ENCODE measurements at places on chromosomes 13 and 19.

DNA sequence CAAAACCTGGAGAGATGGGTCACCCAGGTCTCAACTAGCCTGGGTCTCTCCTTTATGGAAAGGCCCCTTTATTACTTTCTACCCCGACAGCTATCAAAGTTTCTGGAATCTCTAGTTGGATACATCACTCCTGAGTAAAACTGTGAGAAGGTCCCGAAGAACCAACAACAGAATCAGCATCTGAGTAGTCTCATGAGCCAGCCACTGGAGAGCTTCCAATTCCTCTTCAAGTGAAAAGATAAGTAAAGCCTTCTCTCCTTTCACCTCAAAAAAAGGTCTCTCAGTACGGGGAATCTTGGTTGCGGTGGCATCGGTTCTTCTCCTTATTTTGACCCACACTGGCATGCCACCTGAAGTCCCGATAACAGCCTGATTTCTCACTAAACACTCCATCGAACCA is at the start of gene ERVV-1:
ERVV-1 (plus strand) TSS at position 301 of the 400 bp plus-strand sequence. CDS start 170 bp downstream, outside the sequence.
- no peak for DNase-seq

- peak; percentile 84 for DNase-seq
These were observed 58.3 kb upstream of the CLDN10 start for GRCh38 chr13:95494082-95494681.

GRCh38 chr13:33649212-33649878 is 168.6 kb upstream of the RFC3 start:
- DNase-seq, result peak; percentile 24

- no peak for DNase-seq
These were observed 334.8 kb upstream of the OBI1 start for GRCh38 chr13:78993792-78994191.

DNA sequence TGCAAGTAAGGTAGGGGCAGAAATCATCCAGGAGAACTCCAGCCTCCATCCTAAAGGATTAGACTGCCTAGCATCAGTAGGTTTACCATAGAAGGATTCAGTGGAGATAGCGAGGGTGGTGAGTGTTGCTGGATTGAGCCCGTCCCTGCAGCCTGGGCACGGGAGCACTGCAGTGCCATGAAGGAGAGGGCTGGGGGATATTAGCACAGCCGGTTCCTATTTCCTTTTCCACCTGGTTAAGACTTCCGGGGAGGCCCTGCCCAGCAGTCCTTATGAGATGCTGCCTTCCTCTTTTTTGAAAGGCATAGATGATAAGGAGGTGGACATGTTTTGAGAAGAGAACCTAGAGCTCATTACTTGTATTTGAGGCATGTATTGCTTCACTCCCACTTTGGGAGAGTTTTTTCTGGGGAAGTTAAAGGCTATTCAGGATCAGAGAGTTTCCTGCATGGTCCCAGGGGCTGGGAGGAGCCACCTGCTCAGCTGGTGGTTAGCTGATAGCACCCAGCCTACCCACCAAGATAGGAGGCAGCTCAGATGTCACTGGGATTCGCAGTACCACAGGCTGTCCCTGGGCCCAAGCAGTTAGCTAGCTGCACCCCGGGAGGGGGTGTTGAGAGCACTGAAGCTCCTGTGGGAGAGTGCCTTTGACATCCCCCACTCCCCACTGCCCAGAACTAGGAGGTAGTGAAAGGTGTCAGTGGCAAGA is 17.2 kb downstream of the ACTN4 start:
- no peak for DNase-seq

DNA sequence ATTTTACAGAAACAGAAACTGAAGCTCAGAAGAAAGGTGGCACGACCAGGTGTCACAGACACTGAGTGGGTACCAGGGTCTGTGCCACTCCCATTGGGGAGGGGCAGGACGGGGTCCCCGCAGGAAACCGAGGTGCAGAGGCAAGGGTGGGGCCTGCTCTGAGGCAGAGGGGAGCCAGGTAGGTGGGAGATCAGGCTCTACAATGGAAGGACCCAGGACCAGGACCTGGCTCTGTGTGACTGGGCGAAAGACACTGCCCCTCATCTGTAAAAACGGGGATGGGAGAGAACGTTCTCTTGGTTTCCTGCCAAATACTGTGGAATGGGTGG is 2.8 kb downstream of the PTGIR start:
- DNase-seq, result no peak

- DNase-seq, result no peak
These were observed 76.6 kb upstream of the POMP start for GRCh38 chr13:28582225-28582891.

GRCh38 chr13:83125791-83126190 is 756.5 kb downstream of the SLITRK1 start:
- peak; percentile 2 for DNase-seq

DNA sequence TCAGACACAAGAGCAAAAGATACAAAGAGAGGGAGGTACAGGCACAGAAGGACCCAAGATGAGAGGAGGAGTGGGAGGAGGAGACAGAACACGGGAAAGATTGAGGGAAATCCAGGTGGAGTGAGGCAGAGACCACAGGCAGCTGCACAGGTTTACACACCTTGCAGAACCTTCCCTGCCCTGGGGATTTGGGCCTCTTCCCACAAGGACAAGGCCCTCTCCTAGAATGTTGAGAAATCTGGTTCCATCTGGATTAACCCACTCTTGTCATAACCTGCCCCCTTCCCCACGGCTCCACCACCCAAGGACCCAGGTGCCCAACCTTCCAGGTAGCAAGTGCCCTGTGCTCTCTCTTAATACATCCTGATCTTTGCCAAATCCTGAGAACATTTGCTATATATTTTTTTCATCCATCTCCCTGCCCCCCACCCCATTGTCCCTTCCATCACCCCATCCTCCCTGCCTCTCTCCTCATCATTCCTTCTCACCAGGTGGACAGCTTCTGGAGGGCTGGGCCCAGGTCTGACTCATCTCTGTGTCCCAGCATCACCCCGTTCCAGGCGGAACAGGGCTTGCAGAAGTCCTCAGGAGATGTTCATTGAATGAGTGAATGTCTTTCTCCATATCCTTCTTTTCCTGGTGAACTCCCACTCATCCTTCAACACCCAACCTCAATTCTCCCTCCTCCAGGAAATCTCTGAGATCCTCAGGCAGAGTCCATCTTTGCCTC is 8.8 kb upstream of the KLK8 start:
- no peak for DNase-seq

GRCh38 chr13:109412283-109412901 is 374.0 kb downstream of the IRS2 start:
- DNase-seq, result peak; percentile 15

GRCh38 chr13:72198042-72198441 is 331.0 kb upstream of the DACH1 start:
- no peak for DNase-seq

DNA sequence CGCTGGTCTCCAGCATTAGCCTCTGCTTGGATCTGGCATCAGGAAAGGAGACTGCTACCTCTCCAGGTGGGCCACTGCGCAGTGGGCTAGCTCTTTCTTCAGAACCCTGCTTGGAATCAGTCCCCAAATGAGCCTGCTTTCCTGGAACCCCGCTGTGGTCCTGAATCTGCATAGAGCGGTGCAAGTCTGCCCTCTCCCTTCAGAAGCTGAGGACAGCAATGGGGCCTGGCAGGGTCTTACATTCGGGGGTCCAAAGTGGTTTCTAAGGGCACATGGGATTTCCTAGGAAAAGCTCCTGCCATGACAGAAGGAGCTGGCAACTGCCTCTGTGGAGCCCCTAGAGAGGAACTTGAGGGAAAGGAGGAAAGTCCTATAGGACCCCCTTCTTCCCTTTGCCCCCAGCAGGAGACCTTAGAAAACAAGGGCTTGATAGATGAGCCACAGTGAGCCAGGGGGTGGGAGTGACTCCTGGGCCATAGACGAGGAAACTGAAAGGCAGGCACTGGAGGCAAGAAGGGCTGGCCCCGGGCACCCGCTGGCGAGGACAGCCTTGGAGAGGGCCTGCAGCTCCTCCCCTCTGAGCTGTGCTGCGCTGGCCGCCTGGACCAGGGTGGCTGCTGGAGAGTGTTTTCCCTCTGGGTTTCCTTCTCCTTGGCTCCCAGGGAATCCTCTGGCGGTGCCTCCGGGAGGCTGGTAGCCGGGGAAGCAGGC is 1.4 kb upstream of the VSTM2B start:
- DNase-seq, result no peak

GRCh38 chr13:39451860-39452301 is 151.1 kb downstream of the LHFPL6 start:
- peak; percentile 66 for DNase-seq

DNA sequence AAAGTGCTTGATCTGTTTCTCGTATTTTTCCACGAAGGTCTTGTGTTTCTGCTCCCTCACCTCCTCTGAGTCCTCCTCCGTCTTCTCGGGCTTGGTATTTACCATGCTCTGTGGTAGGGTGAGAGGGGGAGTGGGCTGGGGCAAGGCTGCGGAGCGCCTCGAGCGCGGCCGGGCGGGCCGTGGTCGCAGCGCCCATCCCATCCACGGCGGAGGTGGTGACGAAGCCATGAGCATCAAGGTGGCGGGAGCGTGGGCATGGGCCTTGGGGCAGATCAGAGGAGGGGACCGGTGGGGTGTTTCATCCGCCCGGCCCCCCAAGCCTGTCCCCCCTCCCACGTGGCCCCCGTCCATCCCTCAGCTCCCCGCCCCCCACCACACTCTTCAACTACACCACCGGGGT is 7.9 kb downstream of the CDC37 start:
- DNase-seq, result no peak

DNA sequence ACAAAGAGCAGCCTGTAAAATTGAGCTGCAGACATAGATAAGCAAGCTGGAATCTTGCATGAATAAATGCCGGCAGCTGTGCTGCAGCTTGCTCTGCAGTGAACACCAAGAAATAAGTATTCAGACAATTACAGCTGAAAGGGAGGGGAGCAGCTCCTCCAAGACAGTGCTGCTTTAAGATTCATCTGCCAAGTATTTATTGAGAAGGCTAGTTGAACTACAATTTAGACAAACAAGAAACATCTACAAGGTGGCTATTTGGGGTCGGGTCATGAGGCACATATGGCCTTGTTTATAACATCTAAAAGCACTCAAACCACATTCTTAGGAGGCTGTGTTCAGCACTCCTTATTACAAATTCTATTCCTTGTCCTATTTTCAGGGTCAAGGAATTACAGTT is 34.9 kb downstream of the ZNF726 start:
- DNase-seq, result no peak

DNA sequence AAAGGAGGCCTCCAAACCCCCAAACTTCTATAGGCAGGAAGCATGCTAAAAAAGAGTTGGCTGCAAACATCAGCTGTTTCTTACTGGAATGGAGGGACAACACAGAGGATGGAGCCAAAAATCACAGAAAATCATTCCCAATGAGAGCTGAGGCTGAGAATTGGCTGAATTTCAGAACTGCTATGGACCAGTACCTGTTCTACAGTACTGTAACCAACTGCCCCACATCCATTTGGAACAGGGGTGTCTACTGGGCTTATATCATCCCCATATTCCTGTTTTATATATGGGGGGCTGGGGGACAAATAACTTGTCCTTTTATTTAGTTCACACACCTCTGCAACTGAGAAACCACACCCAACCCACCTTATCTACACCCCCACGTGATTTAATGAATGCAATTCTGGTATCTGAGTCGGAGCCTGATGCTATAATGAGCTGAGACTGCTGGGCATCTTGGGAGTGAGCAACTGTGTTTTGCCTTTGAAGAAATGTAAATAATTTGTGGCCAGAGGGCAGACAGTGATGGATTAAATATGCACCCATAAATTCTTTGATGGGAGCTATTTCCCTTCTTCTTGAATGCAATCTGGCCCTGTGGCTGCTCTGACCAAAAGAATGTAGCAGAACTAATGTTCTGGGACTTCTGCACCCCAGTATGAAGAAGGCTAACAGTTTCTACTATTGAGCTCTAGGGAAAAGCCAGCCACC is 82.6 kb downstream of the TBC1D4 start:
- DNase-seq, result no peak

GRCh38 chr13:26257049-26257448 is 3.1 kb downstream of the CDK8 start:
- DNase-seq, result no peak

- DNase-seq, result no peak
These were observed 1.7 kb upstream of the GALP start for GRCh38 chr19:56174086-56174485.

DNA sequence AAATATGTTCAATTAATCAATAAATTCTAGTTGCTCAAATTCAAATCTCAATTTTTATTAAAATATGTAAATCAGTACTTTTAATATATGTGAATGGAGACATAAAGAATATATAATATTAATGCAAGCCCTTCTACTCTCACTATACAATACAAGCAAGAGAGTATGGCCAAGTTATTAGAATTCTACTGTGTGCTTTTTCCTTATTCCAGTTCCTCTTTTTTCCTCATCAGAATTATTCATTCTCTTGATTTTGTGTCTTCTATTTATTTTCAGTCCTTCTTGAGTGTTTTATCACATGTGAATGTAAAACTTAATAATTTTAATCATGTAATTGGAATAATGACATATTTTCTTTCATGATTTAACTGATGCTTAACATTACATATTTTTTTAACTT is 276.8 kb downstream of the PCDH20 start:
- no peak for DNase-seq

DNA sequence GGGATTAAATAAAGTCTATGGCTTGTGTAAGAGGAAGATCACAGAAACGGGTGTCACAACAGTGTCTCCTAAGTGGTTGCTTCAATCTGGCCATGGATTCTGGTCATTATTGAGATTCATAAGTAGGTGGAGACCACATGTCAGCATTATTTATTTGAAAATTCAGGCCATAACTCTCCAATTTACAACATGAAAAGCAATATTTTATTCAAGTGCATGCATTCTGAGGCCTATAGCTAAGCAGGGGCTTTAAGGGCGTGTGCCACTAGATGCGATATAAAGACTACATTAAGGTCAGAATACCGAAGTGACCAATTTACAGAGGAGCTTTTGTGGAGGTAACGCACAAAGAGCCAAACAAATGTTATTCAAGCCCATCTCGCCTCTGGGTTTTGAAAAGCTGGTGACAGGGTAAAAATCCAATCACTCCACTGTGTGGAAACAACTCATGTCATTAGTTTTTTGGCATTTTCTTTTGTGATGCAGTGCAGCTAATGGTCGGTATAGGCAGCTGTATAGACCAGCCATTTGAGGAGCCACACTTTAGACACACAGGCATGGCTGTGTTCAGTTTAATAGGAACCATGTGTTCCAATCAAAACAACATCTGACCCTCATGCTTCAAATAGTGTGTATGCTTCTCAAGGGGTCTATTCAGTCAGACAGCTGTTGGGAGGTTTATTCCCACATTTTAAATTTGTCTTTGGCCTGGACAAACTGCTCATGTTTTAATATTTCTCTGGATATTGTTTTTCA is 123.7 kb downstream of the KL start:
- DNase-seq, result no peak

- DNase-seq, result no peak
These were observed 930.5 kb upstream of the SLITRK1 start for GRCh38 chr13:84812789-84813188.

DNA sequence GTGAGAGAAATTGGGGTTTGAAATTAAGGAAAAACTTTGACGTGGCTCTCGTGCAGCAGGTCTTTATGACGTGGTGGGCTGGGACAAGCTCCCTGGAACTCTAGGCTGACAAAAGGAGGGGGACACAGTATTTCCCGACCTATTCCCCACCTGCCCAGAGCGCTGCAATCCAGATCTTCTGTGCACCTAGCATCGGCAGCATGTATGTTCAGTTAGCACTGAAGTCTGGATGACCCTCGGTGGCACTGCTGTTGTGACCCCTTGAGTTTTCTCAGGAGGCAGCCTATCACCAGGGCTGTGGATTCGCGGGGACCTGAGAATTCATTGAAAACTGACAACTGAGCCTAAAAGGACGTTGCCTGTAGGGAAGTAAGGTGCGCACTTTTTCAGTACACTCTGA is 9.1 kb upstream of the ZNF536 start:
- no peak for DNase-seq

All from NCI-H2081 (cell line).